AG08395 (cell line): ENCODE measurements at places on chromosomes 11 and 22.
A peak's percentile ranks its signal among the peaks of the same experiment; 100 is the strongest.

DNA sequence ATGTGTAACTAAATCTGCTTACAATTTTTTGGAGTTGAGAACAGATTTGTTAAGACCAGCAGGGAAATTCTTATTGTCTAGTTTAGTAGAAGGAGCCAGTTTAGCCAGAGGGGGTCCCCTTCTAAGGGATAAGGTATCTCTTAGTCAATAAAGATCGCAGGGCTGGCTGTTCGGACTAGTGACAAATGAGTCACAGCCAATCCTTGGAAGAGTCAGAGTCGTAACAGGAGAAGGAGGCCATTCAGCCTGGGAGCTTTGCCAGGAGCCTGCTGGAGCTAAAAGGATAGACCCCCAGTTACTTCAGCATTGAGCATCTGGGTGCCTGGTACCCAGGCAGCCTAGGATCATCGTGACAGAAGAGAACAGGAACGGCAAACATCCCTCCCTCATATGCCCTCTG, 191.6 kb upstream of the ARHGAP20 start:
- DNase-seq, result no peak

GRCh38 chr11:3802011-3802790, 4.8 kb upstream of the NUP98 start:
- no peak for DNase-seq

GRCh38 chr11:113238721-113239120, 75.7 kb upstream of the TTC12 start:
- no peak for DNase-seq

- no peak for DNase-seq
These were observed 16.1 kb downstream of the MS4A6E start for GRCh38 chr11:60343094-60343704.

GRCh38 chr11:92843455-92843854, 126.0 kb upstream of the MTNR1B start:
- no peak for DNase-seq

DNA sequence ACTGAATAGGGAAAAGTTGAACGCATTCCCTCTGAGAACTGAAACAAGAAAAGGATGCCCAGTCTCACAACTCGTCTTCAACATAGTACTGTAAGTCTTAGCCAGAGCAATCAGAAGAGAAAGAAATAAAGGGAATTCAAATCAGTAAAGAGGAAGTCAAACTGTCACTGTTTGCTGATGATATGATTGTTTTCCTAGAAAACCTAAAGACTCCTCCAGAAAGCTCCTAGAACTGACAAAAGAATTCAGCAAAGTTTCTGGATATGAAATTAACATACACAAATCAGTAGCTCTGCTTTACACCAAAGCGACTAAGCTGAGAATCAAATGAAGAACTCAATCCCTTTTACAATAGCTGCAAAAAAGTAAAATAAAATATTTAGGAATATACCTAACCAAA, 471.2 kb upstream of the CNTN5 start:
- no peak for DNase-seq

- DNase-seq, result peak; percentile 20
These were observed 92.8 kb downstream of the TEAD1 start for GRCh38 chr11:12767027-12767426.

DNA sequence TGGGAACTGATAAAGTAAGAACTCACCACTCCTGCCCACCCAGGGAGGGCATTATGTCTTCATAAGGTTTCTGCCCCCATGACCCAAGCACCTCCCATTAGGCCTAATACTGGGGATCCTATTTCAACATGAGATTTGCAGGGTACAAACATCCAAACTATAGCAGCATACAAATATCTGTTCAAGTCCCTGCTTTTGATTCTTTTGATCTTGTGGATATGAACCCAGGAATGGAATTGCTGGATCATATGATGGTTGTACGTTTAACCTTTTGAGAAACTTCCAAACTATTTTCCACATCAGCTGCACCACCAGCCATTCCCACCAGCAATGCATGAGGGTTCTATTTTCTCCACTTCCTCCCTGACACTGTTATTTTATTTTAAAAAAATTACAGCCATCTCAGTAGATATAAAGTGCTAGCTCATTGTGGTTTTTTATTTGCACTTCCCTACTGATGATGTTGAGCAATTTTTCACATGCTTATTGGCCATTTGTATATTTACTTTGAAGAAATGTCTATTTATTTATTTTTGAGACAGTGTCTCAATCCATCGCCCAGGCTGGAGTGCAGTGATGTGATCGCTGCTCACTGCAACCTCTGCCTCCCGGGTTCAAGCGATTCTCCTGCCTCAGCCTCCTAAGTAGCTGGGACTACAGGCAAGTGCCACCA, 7.1 kb upstream of the ATG16L2 start:
- no peak for DNase-seq

DNA sequence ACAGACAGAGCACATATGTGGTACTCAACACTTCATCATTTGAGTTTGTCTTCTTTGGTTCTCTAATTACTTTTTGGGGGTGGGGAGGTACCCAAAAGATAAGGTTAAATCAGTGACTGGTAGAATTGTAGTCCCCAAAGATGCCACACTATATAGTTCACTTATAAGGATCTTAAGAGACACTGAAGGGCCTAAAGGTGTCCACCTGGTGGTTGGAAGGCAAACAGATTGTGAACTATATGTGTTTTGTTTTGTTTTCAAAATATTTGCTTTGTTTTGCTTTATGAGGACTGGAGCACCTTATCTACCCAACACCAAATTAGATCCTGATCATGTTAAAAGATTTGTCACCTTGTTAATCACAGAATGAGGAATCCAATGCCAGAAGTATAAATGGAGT, 136.1 kb downstream of the DCDC1 start:
- no peak for DNase-seq

DNA sequence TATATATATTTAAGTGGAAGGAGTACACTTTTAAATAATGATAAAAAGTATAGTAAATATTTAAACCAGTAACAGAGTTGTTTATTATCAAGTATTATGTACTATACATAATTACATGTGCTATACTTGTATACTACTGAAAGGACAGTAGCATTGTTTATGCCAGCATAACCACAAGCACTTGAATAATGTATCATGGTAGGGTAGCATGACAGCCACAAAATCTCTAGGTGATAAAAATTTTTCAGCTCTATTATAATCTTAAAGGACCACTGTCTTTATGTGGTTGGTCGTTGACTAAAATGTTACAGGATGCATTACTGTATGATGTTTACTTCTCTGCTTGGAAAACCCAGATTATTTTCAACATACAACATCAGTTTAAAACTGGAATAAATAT, 349.2 kb downstream of the CASP12 start:
- no peak for DNase-seq

GRCh38 chr11:27408246-27408800, 45.3 kb upstream of the CCDC34 start:
- no peak for DNase-seq

- DNase-seq, result peak; percentile 29
These were observed 20.3 kb upstream of the MICAL2 start for GRCh38 chr11:12090061-12090591.

GRCh38 chr22:48337957-48338792, 1489.5 kb downstream of the BRD1 start:
- DNase-seq, result no peak

DNA sequence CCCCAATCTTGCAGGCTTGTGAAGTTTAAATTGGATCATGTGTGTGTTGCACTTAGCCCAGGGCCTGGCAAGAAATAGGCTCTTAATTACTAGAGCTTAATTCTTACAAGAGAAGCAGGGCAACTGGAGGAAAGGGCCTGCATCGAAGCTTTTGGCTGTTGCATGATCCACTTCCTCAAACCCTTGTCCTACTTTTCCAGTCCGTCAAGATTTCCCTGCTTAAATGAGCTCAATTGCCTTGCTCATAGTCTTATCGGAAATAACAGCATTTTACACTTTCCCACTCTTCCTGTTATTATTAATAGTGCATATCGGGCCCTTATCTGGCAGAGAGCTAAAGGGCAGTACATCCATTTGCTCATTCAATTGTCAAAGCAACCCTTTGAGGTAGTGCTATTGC, 18.1 kb downstream of the DTX4 start:
- DNase-seq, result no peak

DNA sequence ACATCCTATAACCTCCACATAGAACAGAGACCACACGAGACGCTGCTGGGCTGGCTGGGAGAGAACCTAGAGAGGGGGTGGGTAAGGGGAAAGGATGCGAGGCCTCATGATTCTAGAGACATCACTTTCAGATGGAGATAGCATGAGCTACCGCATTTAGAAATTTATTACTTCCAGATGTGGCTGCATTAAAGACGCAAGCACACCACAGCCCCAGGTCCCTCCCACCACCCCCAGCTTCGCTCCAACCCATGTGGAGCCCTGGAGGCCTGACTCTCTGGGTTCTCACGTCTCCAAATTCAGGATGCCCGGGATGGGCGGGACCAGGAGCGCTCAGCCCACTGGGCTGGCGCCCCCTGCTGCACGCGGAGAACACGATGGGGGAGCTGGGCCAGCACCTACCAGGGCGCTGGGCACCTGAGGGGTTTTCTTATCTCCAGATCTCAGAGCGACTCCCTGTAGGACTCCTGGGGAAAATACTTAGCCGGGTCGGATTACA, 13.6 kb downstream of the MRPL21 start:
- peak; percentile 93 for DNase-seq

DNA sequence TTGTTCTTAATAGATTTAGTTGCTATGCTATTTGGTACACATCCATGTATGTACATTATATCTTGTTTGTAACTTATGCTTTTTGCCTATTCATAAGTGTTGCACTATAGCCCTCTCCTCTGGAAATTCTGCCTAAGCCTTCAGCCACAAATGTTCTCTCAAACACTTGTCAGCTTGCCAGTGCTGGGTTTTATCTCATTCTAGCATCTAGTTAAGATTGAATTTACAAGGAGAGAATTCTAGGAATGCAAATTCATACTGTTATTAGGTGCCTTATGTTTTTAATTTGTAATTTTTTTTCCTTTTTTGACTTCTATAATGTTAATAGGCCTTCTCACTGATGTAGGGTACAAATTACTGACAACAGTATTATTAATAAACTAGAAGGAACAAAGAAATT, 14.6 kb upstream of the CTSC start:
- DNase-seq, result peak; percentile 10

GRCh38 chr11:36090356-36091109, 146.7 kb downstream of the LDLRAD3 start:
- DNase-seq, result no peak

GRCh38 chr11:110335358-110335757, 38.9 kb upstream of the RDX start:
- DNase-seq, result no peak

DNA sequence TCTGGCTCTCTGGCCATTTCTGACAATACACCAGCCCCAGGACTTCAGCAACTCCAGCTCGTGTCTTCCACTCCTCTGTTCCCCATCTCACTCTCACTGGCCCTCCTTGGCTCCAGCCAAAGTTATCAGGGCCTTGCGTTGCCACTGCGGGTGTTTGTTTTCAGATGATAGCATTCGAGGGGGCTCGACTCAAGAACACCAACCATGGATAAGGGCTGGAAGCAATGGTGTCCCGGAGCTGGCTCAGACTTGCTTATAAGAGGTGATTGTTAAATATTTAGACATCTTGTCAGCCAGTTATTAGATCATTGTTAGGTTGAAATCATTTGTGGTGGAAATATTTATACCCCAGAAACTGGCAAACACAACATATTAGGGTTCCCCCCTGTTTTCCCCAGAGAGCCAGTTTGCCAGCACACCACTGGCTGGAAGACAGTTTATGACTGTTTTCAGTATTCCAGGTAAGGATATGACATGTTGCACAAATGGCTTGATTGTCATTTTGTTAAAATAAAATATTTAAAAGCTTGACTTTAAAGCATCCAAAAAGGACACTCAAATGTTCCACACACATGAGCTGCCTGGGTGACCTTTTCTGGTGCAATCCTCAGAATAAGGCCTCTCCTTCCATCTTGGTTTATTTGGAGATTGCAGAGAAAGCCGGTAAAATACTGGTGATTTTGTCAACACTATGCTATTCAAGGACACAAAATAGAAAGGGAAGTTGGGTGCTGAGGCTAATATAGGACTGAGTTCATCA, 98.3 kb downstream of the FBXO7 start:
- DNase-seq, result no peak

- DNase-seq, result no peak
These were observed 57.6 kb downstream of the TSPAN18 start for GRCh38 chr11:44784436-44784760.

- peak; percentile 79 for DNase-seq
These were observed 41.7 kb downstream of the KIAA1671 start for GRCh38 chr22:24994070-24994763.

- DNase-seq, result no peak
These were observed 898 bp upstream of the ROBO3 start for GRCh38 chr11:124864176-124864891.
